RCC 7860 (cell line): ENCODE measurements at places on chromosomes 6 and 20.

DNA sequence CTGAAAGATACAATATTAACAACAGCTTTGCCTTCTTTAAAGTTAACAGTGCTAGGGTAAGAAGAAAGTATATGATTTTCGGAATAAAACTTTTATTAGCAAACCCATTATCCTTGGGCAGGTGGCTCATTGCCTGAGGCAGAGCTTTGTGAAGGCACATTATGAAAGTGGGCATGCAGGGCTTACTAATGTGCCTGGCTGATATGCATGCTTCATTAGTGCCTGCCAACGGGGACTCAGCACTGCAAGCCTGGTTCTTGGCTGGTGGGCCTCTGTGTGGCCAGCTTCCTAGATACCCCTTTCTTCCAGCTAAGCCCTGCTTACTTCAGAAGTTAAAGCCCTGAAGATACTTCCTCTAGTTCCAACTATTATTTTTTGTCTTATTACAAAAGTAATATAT lies 481.6 kb downstream of the ADGRB3 start:
- DNase-seq: no peak

DNA sequence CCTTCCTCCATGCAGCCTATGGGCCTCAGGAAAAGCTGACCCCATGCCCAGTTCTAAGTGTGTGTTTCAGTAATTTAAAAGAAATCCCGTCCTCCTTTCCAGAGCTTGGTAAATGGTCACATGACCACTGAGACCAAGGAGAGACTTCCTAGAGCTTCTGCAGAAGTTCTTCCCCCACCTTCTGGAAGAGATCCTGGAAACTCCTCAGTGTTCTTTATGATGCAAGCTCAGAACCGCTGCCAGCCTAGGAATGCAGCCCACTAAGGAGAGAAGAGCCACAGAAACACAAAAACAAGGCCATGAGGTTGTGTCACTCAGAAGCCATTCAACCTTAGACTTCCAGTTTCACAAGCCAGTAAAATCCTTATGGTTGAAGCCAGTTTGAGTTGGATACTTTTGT lies 348.4 kb downstream of the TPBG start:
- DNase-seq: no peak

GRCh38 chr6:39553860-39554802 lies 171.1 kb downstream of the KIF6 start:
- no peak for DNase-seq

DNA sequence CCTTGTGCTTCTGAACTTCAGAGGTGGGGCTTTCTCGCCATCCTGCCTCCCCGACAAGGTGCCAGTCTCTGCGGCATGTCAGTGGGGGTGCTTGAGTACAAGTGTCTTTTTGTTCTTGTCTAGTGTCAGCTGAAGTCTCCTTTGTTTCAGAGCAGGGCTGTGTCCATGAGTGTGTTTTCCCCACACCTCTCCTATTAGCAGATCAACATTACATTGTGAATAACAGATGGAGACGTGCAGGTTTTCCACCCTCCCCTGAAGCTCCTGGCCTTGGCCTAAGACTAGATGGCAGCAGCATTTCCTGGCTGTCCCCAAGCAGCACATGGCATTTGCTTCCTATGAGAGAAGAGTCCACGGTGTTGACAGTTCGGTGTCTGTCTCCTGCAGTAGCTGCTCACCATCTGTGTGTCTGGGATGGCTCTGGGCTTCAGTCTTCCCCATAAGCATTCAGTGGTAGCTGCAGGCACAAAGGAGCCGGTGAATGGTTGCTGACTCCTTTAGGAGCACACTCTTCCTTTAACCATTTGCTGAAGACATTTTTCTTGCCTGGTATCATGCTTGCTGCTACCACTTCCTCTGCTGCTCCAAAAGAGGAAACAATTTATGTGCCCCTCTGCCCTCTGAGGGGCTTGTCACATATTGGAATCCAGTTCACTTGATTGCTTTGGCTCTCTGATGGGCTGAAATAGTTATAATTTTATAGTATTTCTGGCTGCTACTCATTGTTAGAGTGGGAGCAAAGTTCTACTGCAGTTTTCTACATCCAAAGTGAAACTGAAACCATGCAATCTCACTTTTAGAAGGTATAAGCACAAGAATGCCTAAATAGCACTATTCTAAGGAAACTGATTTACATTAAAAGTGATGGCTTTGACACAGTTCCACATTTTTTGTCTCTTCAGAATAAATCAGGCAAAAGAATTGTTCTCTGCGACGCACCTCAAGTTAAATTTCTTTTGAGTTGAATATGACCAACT lies 913.0 kb downstream of the C6orf118 start:
- DNase-seq: no peak

GRCh38 chr6:27720607-27721580 lies 191.3 kb downstream of the OR2B2 start:
- DNase-seq: peak; percentile 35

- no peak for DNase-seq
Measured at GRCh38 chr20:19376451-19377229, 164.2 kb downstream of the SLC24A3 start.

- no peak for DNase-seq
Measured at GRCh38 chr6:40163924-40164323, 229.7 kb upstream of the MOCS1 start.

DNA sequence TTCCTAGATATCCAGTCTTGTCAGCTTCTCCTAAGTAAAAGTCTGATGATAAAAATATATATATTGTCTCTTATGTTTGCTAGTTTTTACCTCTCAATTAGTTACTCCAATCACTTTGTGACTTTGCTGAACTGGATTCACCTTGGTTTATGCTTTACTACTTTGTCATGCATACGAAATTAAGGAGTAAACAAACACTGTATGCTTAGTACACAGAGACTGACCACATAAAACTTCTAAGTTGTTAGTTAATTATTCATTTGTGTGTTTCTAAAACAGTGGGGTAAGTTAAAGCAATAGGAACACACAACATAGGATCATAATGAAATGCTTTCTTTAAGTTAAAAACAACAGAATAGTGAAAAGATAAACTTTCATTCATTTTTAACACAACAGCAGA lies 877.3 kb upstream of the MAP3K7 start:
- DNase-seq: no peak

DNA sequence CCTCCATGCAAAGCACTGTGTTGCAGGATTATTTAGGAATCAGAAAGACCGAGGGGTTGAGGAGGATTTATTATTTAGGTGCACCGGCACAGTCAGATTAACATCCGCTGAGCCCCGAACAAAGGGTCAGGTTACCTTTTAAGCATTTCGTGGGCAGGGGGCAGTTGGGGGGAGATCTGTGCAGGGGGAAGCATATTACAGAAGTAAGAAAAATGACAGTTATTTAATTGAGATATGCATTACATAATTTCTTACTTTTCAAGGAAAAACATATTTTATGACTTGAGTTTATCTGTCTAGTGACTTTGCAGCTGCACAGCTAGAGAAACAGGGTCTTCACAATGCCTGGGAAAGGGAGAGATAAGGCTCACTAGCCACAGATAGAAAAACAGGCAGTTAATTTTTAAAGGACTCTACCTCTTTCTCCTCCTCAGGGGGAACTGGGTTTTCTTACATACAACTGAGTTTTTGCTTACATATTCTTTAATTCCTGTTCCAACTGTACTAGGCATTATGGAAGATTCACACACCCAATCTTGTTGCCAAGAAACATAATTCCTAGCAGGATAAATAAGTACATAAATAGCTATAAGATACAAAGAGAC lies 1.7 kb upstream of the HINT3 start:
- DNase-seq: no peak

DNA sequence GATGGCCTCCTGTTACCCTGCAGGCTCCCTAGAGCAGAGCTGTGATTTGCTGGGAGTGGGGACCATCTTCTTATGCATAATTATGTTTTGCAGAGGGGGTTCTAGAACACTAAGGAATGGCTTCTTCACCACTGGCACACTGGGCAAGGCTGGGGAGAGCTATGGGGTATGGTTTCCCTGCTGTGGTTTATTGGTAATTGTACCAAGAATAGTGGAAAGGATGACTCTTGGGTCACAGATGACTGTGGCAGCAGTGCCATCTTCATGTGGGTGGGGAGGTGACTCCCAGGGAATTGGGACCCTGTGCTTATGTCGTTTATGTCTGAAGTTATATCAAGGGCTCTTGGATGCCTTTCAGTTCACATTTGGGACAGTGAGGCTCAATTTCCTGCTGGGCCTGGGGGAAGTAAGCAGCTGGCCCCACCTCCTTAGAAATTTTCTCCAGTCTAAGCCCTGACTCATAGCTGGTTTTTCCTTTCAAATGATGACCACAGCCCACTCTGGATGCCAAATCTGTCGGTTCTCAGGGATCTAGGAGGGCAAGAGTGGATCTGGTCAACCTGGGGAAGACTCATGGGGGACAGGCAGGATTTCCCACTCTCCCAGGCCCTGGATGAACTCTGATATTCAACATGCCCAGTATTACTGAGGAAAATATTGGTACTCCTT lies 230.8 kb downstream of the LRFN2 start:
- no peak for DNase-seq

DNA sequence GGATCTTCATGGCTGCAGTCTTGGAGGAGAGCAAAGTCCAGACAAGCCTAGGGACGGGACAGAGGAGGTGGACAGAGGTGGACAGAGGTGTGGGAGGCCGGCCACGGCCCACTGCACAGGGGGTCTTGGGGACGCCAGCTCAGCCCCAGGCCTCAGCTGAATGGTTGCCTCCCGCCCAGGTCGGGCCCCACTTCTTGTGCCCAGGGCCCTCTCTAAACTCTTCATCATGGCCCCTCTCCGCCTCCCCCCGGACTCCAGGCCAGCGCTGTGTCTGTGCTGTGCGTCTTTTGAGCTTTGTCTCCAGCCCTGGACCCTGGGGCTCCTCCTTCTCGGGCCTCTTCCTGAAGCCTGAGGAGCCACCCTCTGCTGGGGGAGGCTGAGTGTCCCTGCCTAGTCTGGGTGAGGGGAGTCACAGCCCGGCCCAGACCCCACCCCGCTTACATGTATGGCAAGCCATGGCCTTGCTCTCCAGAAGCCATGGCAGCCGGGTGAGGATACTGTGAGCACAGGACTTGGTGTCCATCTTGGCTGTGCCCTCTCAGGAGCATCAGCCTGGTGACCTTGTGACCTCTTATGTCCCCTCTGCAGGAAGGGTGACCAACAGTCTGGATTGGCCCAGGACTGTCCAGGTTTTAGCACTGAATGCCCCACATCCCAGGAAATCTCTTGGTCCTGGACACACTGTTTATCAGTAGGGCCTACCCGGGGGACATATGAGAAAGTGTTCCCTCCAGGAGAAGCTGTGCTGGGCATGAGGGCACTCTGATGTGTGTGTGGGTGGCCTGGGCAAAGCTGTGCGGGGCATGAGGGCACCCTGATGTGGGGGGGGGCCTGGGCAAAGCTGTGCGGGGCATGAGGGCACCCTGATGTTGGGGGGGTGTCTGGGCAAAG lies 9.4 kb upstream of the NPBWR2 start:
- DNase-seq: no peak

DNA sequence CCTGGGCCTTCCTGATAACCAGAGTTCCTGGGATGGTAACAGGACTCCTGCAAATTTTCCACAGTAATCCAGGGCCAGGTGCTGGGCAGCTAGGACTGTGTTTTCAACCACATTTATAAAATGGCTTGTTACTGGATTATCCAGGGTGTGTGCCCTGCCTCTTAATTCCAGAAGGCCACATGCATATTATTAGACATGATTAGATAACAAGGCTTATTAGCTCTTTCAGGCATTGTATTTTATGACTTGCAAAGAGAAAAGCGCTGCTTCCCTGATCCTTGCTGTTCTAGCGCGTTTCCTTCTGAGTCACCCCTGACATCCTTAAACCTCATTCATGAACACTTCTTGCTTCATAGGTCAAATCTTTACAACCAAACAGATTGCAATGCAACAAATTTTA lies 208.6 kb downstream of the UST start:
- DNase-seq: no peak

- no peak for DNase-seq
Measured at GRCh38 chr20:58839991-58840747, 10.5 kb downstream of the GNAS-AS1 start.

DNA sequence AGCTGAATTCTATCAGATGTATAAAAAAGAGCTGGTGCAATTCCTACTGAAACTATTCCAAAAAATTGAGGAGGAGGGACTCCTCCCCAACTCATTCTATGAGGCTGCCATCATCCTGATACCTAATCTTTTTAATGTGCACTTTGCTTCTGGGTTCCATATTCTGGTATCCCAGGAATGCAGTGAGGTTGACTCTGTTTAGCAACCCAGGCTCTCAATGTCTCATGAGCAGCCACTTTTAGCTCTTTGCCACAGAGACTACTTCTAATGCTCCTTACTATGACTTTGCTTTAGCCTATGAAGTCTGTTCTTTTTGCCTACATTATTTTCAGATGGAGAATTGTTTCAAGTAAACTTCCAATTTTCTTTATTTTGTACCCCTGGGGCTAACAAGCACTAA lies 185.5 kb upstream of the NRSN1 start:
- DNase-seq: no peak

DNA sequence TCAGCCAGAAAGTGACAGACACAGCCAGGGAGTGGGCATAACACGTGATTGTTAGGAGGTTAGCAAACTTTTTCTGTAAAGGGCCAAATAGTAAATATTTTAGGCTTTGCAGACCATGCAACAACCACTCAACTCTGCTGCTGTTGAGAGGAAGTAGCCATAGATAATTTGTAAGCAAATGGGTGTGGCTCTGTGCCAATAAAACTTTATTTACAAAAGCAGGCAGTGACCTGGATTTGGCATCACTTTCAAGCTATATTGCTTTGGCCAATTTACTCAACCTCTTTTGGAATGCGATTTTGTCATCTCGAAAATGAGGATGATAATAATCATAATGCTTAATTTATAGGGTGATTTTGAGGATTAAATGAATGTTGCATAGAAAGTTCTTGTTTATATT lies 152.6 kb downstream of the TSHZ2 start:
- no peak for DNase-seq

GRCh38 chr20:57075603-57076002 lies 190.8 kb downstream of the BMP7 start:
- DNase-seq: no peak

- no peak for DNase-seq
Measured at GRCh38 chr20:58629215-58629580, 21.9 kb upstream of the STX16 start.
